ENCODE measurements at places on chromosomes 2 and 18.

DNA sequence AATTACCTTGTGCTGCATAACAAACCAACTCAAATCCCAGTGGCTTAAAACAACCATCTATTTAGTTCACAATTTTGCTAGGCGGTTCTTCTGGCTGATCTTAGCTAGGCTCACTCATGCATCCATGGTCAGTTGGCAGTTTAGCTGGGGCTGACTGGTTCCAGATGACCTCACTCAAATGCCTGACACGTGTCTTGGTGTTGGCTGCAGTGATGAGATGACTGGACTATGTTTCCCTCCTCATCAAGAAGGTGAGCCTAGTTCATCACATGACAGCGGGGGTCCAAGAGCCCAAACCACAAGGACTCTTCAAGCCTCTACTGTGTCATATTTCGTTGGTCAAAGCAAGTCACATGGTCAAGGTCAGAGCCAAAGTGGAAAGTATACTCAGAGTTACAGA lies 42.7 kb upstream of the ACTR3 start:
- peak; percentile 9 for DNase-seq

DNA sequence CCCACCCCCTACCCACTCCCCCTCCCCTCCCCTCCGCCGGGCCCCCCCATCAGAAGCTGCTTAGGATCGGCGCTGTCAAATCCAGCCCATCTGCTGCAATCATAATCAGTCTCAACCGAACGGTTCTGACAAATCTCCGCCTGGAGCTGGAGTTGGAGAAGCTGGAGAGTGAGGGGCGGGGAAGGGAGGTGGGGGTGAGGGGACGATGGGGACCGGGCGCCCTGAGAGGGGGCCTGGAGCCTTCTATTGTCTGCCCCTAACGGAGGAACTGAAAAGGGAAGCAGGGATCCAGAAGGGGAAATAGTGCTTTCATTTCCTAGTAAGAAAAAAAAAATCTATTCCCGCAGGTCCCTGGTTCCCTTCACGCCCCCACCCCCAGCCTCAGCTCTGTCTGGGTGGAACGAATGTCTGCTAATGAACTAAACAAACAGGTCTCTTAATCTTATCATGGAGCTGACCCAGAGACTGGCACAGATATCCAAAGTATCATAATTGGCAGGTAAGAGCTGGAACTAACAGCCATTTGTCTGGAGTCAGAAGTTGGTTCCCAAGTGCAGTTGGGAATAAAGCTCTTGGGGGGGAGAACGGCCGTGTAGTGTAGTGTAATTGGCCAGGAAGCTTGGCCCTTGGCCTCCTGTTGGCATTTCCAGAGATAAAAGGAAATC lies 301.2 kb downstream of the NCKAP5 start:
- DNase-seq = no peak

DNA sequence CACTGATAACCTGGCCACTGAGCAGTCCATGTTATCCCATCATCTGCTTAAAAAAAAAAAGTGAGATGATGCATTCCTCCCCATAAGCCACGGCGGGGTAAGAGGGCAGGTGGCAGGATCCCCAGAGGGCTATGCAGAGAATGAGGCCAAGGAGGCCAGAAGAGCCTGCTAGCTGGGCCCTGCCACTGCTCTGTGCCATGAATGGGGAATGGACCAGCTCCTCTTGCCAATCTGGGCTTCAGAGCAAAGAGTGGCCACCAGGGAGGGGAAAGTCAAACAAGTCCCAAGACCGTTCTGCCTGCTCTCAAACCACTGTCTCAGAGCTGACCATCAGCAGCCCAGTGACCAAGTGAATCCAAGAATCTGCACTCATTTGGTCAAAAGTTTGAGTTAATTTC lies 202.4 kb downstream of the TWIST2 start:
- DNase-seq = no peak

DNA sequence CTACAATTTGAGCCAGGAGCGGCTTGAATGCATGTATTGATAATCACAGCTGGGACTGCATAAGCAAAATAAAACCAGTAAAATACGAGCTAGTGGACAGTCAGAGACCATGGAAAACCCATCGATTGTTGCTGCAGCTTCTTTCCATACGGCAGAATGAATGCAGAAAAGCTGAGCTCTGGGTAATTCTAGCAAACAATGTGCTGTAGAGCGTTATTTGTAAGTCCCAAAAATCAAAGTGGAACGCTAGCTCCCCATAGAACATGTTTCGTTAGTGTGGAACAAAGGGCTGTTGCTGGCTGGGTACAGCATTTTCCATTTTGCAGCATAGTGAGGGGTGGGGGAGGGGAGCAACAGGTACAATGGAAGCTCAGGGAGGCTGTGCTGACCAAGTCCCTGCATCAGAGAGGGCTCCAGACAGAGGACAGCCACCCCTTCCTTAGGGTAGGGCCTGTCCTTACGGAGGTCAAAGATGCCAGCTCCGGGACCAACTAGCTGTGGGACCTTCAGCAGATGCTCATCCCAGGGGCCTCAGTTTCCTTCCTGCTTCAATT lies 74.1 kb downstream of the BOD1L2 start:
- DNase-seq = no peak

DNA sequence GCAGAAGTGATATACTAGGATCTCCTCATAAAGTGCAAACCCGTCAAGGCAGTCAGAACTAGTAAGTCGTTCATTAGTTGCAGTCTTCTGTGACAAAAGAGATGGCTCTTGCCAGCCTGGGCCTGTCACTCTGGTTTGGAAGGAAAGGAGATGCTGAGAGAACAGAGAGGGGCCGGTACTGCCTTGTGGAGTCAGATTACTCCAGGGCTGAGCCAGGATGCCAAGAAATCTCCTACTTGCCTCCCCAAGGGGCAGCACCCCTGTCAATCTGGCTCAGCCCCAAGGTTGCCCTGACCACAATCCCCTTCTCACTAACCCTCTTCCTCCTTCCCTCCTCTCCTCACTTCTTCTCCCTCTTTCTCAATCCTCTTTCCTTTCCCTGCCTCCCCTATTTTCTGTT lies 62.9 kb upstream of the ASPRV1 start:
- DNase-seq = peak; percentile 21

- no peak for DNase-seq
These were observed 613.0 kb upstream of the FSHR start for GRCh38 chr2:49767316-49767715.

GRCh38 chr18:3411854-3412268 lies 38.1 kb upstream of the TGIF1 start:
- DNase-seq = no peak

GRCh38 chr2:153710128-153710527 lies 161.6 kb upstream of the GALNT13 start:
- no peak for DNase-seq

DNA sequence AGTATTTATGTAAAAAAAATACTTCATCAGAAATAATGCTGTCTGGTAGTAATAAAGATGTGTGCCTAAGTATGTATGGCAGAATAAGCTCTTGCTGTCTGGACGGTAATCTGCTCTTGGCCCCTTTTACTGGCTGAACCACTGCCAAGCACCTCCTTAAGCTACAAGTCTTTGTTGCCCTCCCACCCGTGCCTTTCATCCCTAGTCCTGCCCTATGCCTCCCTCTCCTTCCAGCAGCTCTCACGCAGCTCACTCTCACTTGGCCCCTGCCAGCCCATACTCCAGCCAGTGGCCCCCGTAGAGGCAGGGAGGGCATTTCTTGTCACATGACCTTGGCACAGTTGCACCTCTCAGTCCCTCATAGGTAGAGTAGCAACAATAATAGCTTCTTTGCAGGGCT lies 54.5 kb upstream of the NPAS2 start:
- no peak for DNase-seq

- no peak for DNase-seq
These were observed 886 bp upstream of the STK25 start for GRCh38 chr2:241509155-241509784.

- DNase-seq = no peak
These were observed 25.2 kb upstream of the ITGA6 start for GRCh38 chr2:172402198-172402597.

DNA sequence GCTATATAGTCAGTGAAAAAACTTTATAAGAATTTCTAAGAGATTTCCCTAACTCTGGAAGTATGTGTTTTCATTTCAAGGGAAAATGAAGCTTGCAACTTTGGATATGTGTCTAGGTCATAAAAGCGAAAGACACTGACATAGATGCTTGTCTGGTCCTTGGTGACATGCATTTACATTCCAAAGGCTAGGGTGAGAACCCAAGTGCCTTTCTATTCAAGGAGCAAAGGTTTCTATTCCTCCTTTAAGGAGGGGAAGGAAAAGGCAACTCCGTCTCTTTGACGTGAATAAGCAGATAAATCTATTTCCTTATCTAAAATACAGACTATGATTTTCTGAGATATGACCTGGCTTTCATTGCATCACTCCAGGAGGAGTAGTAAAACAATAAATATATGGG lies 261.1 kb downstream of the CDH7 start:
- DNase-seq = no peak

DNA sequence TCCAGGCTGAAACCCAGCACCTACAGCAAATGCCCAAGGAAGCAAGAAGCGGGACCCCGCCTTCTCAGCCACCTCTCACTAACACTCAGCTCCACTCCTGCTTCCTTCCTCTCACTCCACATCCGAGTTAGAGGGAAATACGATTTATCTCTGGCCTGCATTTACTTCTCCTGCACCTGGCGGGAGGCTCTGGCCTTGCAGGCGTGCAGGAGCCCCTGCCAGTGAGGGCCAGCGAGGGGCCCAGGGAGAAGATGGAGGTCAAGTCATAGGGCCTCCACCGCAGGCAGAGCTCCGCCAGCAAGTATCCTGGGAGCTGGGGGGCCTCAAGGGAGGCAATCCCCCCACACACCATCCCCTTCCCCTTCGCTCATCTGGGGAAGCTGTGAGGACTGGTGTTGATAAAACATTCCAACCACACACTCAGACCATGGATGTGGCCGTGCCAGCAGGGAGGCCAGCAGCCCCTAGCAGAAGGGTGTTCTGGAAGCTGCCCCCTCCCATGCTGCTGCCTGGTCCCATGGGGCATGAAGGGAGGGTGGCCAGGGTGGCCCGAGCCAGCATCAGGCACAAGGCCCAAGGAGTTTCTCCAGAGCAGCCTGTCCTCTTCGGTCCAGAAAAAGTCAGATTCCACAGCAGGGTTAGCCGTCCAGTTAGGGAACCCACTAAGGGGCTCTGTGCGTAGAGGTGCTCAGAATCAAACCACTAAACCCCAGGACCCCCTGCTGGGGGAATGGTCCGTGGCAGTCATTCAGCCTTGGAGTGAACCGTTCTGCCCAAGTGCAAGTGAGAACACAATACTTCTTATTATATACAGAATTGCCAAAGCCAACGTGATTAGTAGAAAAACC lies 91.2 kb downstream of the HDAC4 start:
- no peak for DNase-seq

GRCh38 chr18:74476140-74476539 lies 19.0 kb upstream of the DIPK1C start:
- DNase-seq = peak; percentile 23

DNA sequence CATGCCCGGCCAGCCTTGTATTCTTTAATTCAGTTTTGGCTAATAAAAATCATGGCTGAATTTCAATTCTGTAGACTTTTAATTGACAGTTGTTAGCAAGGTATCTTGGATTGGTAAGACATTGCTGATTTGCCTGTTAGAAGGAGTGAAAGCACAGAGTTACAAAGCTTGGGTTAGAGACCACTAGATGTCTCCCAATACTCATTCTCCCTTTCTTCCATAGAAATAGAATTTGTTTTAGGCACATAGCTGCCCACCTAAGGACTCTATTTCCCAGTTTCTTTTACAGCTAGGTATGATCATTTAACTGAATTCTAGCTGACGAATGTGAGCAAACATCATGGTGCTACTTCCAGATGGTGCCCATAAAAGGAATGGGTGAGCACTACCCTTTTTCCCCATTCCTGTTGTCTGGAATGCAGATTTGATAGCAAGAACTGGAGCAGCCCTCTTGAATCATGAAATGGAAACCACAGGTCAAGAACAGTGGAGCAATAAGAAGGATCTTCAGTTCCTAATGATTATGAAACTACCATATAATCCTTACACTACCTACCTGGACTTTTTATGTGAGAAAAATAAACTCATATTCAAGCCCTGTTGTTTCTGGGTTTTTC lies 17.5 kb downstream of the PECR start:
- no peak for DNase-seq

Measured in H4 (cell line).